ENCODE measurements at places on chromosomes 1 and 21. TPM values are rescaled to one million over a fixed set of nuclear protein-coding genes. Genes with fewer than 3 reads are reported as not detected.

GRCh38 chr21:16194095-16194787 lies 464.5 kb downstream of the USP25 start:
- H3K27me3 ChIP-seq, result no peaks in the 10 kb centered on the region
- no peak for DNase-seq
- peak overlapping the region; percentile 39 for H3K4me3 ChIP-seq

DNA sequence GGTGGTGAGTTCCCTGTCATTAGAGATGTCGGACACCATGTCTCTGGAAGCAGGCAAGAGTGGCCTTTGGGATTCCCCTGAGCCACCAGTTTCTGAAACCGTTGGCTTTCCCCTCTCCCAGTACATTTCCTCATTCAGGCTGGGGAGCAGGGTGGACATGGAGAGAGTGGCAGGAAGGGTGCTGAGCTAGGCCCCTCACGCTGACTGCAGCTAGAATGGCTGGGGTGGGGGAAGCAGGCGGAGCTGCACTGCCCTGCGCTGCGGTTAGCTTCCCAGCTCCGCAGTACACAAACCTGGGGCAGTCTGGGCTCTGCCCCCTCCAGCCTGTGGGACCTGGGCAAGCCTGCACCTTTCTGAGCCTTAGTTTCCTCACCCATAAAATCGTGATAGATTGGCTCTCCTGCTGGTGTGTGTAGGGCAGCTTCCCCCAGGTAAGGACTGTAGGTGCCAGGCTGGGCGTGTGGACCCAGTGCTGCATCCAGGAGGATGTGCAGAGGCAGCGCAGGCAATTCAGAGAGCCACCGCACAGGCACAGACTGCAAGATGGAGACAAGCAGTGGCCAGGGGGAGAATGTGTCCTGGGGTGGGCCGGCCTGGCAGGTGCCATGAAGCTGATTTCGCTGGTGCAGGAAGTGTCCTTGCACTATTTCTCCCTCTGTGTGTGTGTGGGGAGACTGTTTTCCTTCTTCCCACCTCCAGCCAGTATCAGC lies 3.0 kb downstream of the PLA2G2F start:
- no peaks in the 10 kb centered on the region for H3K36me3 ChIP-seq
- no peak overlapping the region for H3K27ac ChIP-seq
- no peak overlapping the region for H3K4me3 ChIP-seq
- no peaks in the 10 kb centered on the region for H3K4me1 ChIP-seq

- no peak for DNase-seq
- peaks cover 60% of the 10 kb centered on the region for H3K4me1 ChIP-seq
- peak overlapping the region; percentile 90 for H3K27ac ChIP-seq
Observed at GRCh38 chr1:155983191-155984024, 5.1 kb upstream of the ARHGEF2 start.

DNA sequence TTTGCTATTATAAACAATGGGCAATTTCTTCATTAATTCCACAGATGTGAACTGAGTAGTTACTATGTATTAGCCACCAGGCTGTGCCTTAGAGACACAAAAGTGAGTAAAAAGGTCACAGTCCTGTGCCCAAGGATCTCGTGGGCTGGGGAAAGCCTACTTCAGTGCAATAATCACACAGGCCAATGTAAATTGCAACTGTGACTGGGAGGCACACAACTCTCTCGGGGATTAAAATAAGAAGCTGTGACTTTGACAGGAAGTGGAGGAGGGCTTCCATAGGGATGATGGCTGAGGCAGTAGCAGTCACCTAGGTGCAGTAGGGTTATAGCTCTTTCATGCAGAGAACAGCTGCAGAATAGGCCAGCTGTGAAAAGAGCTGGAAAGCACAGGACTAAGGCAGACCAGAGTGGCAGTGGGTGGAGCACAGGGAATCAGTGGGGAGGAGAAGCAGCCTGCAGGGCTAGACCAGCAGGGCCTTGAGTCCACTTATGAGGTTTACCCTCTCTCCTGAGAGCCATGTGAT lies 121.9 kb downstream of the MAB21L3 start:
- H3K4me3 ChIP-seq, result no peak overlapping the region
- no peaks in the 10 kb centered on the region for H3K27me3 ChIP-seq
- no peak overlapping the region for H3K27ac ChIP-seq
- H3K36me3 ChIP-seq, result no peaks in the 10 kb centered on the region

- peaks cover 2% of the 10 kb centered on the region for H3K36me3 ChIP-seq
- H3K27me3 ChIP-seq, result peaks cover 37% of the 10 kb centered on the region
- no peak for DNase-seq
- peaks cover 21% of the 10 kb centered on the region for H3K4me1 ChIP-seq
- no peak overlapping the region for H3K4me3 ChIP-seq
Observed at GRCh38 chr1:161220002-161220401, 3.4 kb downstream of the APOA2 start.

DNA sequence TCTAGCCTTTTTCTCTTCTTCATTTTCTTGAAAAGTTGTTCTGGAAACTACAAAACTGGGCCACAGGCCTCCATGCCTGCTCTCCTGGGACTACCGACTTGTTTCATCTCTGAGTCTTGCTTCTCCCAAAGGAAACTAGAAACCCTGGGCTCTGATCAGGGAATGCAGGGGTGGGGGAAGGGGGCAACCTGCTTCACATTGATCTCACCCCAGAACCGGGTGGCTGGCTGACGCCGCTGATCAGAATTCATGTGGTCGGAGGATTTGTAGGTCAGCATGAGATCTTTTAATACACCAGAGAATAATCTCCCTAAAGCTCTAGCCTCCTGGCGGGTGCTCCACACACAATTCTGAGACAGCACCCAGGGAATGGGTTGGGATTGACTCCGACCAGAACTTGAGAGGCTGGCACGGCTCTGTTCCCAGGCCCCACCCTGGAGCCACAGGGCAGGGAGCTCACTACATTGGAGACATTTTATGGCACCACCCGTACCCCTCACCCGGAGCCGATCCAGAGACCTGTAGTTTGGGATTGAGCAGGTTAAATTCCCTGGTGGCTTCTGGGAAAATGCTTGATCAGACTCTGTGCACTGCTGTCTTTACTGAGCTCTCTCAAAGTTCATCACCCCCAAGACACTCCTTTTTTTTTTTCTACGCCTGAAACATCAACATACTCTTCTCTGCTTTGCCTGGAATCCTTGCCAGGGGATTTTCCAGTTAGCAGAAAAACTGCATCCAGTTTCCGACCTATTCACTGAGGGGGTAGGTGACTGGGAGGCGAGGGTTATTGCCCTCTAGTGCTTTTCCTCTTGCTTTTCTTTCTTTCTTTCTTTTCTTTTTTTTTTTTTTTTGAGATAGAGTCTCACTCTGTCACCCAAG lies 12.2 kb upstream of the ARHGEF10L start:
- H3K4me3 ChIP-seq, result no peak overlapping the region
- H3K4me1 ChIP-seq, result peaks cover 6% of the 10 kb centered on the region
- H3K36me3 ChIP-seq, result no peaks in the 10 kb centered on the region
- no peak overlapping the region for H3K27ac ChIP-seq
- H3K27me3 ChIP-seq, result peaks cover 8% of the 10 kb centered on the region

DNA sequence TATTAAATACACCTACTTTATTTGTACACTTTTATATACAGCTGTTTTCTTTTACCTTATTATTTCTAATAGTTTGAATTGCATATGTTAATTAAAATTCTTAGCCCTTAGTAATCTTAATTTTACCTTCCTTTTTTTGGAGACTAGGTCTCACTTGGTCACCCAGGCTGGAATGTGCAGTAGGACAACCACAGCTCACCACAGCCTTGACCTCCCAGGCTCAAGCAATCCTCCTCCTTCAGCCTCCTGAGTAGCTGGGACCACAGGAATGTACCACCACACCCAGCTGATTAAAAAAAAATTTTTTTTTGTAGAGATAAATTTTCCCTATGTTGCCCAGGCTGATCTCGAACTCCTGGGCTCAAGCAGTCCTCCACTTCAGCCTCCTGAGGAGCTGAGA lies 15.0 kb upstream of the SDC3 start:
- peaks cover 14% of the 10 kb centered on the region for H3K27me3 ChIP-seq
- no peak overlapping the region for H3K27ac ChIP-seq
- no peaks in the 10 kb centered on the region for H3K4me1 ChIP-seq
- no peaks in the 10 kb centered on the region for H3K36me3 ChIP-seq
- no peak for DNase-seq
- H3K4me3 ChIP-seq, result no peak overlapping the region

DNA sequence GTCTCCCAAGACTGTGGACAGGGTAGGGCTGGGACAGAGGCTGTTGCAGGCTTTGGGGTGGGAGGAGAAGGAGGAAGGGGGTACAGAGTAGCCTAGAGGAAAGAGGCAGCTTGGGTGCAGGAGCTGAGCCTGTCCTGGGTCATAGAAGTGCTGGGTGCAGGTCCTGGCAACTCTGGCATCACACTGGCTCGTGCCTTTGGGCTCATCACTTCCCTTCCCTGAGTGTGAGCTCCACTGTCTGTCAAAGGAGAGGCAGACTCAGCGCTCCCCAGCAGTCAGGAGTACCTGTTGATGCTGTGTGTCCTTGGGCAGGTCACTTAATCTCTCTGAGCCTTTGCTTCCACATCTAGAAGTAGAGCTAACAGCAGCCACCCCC lies 157.1 kb downstream of the PTPRU start:
- no peaks in the 10 kb centered on the region for H3K36me3 ChIP-seq
- H3K27ac ChIP-seq, result no peak overlapping the region
- H3K27me3 ChIP-seq, result peaks cover 10% of the 10 kb centered on the region
- no peak overlapping the region for H3K4me3 ChIP-seq
- DNase-seq, result no peak

GRCh38 chr1:236471653-236472052 lies 52.1 kb upstream of the LGALS8 start:
- no peaks in the 10 kb centered on the region for H3K36me3 ChIP-seq
- H3K4me1 ChIP-seq, result peaks cover under 1% of the 10 kb centered on the region
- H3K27me3 ChIP-seq, result peaks cover 23% of the 10 kb centered on the region

GRCh38 chr21:33810766-33811165 lies 104.8 kb downstream of the ATP5PO start:
- H3K4me1 ChIP-seq, result no peaks in the 10 kb centered on the region
- no peak for DNase-seq
- H3K27ac ChIP-seq, result no peak overlapping the region
- H3K27me3 ChIP-seq, result peaks cover 3% of the 10 kb centered on the region
- H3K36me3 ChIP-seq, result no peaks in the 10 kb centered on the region

DNA sequence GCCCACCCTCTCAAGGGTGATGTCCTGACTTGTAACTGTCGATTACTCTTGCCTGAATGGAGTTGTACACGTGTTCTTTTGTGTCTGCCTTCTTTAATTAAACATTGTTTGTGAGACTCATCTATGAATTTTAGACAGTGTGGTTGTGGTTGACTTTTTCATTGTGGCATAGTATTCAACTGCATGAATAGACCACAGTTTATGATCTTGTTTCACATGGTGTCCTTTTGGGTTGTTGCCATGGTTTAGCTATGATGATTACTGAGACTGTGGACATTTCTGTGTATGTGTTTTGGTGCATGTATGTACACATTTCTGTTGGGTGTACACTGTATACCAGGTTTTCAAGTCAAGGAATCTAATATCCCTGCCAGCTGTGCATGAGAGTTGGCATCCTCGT lies 30.1 kb downstream of the PRMT2 start:
- H3K36me3 ChIP-seq, result peaks cover 33% of the 10 kb centered on the region
- H3K4me1 ChIP-seq, result peaks cover 13% of the 10 kb centered on the region
- H3K27me3 ChIP-seq, result peaks cover 19% of the 10 kb centered on the region
- no peak overlapping the region for H3K27ac ChIP-seq
- no peak for DNase-seq

DNA sequence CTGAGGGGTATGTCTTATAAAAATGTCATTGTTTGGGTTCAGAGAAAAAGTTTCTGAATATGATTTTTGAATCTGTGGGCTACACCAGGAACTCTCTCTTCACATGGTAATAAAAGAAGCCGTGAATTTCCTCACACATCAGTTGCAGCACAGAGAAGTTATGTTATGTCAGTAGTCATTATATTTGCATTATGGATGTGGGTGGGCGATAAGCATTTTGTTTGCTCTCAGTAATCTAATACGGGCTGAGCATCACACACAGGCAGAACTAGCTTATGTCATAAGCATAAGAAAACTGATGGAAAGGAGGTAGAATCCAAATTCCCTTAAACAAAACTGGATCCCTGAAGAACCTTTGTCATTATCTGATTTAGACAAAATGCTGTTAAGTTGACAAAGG lies 70.8 kb downstream of the PRDM2 start:
- H3K4me3 ChIP-seq, result no peak overlapping the region
- no peaks in the 10 kb centered on the region for H3K27me3 ChIP-seq
- peaks cover 68% of the 10 kb centered on the region for H3K36me3 ChIP-seq

DNA sequence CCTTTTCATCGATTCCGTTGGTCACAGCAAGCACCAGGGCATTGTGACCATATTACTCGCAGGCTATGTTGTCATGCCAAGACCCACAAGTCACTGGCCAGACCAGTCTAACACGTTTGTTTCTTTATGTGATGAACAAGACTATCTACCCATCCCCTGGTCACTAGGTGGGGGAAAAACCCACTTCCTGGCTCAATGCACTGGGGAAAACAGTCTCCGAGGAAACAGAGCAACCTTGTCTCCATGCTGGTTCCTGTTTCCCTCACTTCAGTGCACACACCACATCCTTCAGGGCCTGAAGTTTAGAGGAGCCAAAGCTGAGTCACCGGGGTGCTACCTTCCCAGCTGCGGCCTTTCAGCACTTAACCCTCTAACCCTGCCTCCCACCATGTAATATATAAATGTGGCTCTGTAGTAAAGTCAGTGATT lies 20.9 kb downstream of the ERICH3 start:
- H3K27me3 ChIP-seq, result no peaks in the 10 kb centered on the region
- peak overlapping the region; percentile 77 for H3K27ac ChIP-seq
- H3K36me3 ChIP-seq, result no peaks in the 10 kb centered on the region
- H3K4me3 ChIP-seq, result peak overlapping the region; percentile 44

- no peak for DNase-seq
- H3K4me1 ChIP-seq, result peaks cover 15% of the 10 kb centered on the region
Observed at GRCh38 chr1:203124011-203124410, 3.5 kb upstream of the ADORA1 start.

DNA sequence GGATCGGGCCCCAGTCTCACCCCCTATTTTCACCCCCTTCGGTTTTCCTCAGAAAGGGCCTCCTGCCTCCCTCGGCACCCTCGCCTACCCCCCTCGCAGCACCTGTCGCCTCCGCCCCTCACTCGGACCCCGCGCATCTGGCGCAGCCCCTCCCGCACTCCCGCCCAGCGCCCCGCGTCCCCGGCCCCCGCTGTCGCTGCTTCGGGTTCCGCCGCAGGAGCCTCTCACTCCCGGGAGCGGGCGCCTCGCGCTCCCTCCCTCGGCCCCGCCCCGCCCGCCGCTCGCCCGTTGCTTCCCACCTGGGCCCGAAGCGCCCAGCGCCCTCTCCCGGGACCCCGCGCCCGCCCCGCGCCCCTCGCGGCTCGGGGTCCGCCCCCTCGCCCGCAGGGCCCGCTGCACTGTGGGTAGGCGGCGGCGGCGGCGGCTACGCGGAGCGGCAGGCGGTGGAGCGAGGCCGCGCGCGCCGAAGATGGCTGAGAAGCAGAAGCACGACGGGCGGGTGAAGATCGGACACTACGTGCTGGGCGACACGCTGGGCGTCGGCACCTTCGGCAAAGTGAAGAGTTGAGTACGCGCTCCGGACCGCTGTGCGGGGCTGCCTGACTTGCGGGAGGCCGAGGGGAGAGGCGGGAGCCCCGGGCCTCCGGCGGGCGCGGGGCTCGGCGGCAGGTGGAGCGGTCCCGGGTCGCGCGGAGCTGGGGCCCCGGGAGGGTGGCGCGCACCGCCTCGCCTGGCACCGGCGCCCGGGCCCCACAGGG lies at the start of gene PRKAA2:
Gene PRKAA2, plus strand, starts transcription at position 396 of the 758 bp plus-strand sequence. Its CDS starts 74 bp downstream, at position 470.
- peak within 1 kb of the TSS; percentile 82 for H3K4me3 ChIP-seq
- no peaks in the 10 kb centered on the region for H3K36me3 ChIP-seq
- H3K27ac ChIP-seq, result no peak within 1 kb of the TSS
- H3K27me3 ChIP-seq, result peaks cover 46% of the 10 kb centered on the region
- H3K4me1 ChIP-seq, result peaks cover 20% of the 10 kb centered on the region

Gene EDEM3
- total RNA-seq, result 11.5 TPM

Gene CHI3L1
- not detected for total RNA-seq

Gene RCC2
- total RNA-seq, result 79.4 TPM

Gene KCNA2
- total RNA-seq, result 0.13 TPM

Gene THEM5
- total RNA-seq, result not detected

Gene ANXA9
- not detected for total RNA-seq

Gene GNG4
- 2.3 TPM for total RNA-seq

Gene NBPF9
- total RNA-seq, result 25.1 TPM

Gene UTS2
- 5.9 TPM for total RNA-seq

Gene COL11A1
- not detected for total RNA-seq

Gene FCRL1
- 111 TPM for total RNA-seq
